ENCODE measurements at places on chromosomes 11 and 22. TPM values are rescaled to one million over a fixed set of nuclear protein-coding genes. Genes with fewer than 3 reads are reported as not detected.

The MTFP1 gene
- total RNA-seq, result 3.3 TPM

The CASP12 gene
- 1.3 TPM for total RNA-seq

DNA sequence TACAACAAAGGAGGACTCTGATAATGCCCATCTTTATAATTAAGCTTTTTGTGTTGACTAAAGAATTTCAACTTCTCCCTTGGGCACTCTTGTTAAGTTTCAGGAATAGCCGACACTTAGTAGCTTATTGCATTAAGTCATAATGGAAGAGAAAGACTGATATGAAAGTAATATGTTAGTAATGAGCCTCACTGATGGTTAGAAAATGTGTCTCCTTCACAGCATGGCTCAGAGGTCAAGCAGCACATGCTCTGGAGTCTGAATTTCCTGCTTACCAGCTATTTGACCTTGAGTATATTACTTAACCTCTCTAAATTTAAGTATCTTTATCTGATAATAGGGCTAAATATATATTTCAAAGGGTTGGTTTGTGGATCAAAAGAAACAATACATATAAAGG lies 39.0 kb downstream of the PDGFD start:
- no peak for DNase-seq

GRCh38 chr22:28779833-28780232 lies 7.3 kb downstream of the CCDC117 start:
- DNase-seq, result no peak

DNA sequence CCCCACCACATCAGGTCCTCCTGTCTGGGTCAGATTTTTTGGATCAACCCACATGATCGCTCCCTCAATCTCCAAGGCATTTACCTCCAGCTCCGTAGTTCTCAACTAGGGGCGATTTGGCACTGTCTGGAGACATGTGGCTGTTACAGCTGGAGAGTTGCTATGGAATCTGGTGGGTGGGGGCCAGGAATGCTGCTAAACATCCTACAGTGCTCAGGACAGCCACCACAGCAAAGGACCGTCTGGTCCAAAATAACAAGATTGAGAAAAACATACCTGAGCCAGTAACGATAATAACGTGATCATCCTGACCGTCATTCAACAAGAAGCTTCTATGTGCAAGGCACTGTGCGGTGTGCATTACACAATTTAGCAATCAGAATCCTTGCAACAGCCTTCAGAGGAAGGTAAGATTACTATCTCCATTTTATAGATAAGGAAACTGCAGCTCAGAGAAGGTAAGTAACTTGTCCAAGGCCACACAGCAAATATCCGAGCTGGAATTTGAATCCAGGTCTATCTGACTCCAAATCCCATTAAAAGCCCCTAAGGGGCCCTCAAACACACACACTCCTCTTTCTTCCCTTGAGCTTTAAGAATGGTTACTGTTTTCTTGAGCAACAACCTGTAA lies 14.3 kb upstream of the CRY2 start:
- DNase-seq, result no peak

DNA sequence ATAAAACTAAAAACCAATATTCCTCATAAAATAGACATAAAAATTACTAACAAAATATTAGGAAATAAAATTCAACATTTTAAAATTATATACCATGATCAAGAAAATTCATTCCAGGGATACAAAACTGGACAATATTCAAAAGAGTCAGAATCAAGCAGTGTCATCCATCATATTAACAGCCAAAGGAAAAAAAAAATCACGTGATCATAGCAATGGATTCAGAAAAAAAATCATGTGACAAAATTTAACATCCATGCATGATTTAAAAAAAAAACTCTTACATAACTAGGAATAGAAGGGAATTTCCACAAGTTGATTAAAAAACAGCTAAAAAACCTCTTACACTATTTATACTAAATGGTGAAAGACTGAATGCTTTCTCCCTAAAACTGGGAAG lies 95.3 kb upstream of the USP47 start:
- no peak for DNase-seq

The PHF21B gene
- 0.39 TPM for total RNA-seq

All from skin of body (tissue), 3 donors.